ENCODE measurements at places on chromosomes 12 and 14. TPM values are rescaled to one million over a fixed set of nuclear protein-coding genes. Genes with fewer than 3 reads are reported as not detected.
A peak's percentile ranks its signal among the peaks of the same experiment; 100 is the strongest.

DNA sequence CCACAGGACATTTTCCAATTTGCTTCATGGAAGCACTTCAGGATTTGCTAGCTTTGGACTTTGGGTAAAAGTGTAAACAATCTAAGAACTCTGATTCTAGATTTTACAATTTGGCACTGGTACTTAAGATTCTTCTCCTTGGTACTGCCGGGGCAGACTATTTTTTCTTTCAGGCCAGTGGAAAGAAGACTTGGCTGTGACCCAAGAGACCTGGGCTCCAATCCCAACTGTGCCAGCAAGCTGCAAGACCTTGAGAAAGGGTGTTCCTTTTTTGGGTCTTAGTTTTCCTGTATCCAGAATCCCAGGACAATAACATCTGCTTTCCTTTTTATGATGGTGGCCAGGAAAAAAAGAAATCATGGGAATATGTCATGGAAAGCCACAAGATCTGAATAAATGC, 148.1 kb upstream of the CRY1 start:
- peaks cover 21% of the 10 kb centered on the region for H3K4me1 ChIP-seq
- no peaks in the 10 kb centered on the region for H3K36me3 ChIP-seq

Gene ANKRD33
- not detected for total RNA-seq

DNA sequence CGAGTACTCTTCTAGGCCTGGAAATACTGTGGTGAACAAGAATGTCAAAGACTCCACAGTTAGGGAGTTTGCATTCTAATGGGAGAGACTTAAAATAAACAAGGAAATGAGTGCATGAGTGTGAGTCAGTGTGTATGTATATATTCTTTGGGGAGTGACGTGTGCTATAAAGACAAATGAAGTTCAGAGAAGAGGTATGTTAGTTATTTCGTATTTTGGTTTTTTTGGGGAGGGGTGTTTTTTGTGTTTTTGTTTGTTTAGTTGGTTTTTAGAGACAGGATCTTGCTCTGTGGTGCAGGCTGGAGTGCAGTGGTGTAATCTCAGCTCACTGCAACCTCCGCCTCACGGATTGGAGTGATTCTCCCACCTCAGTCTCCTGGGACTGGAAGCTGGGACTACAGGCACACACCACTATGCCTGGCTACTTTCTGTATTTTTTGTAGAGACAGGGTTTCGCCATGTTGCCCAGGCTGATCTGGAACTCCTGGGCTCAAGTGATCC, 74.3 kb downstream of the SRGAP1 start:
- H3K27me3 ChIP-seq, result no peaks in the 10 kb centered on the region
- H3K4me3 ChIP-seq, result no peak overlapping the region
- peak; percentile 97 for DNase-seq

GRCh38 chr12:30624009-30624408, 71.7 kb downstream of the IPO8 start:
- no peaks in the 10 kb centered on the region for H3K4me1 ChIP-seq
- peaks cover 8% of the 10 kb centered on the region for H3K36me3 ChIP-seq
- no peak overlapping the region for H3K27ac ChIP-seq

Measured in astrocyte (in vitro differentiated cells and primary cell).